A549 treated with GW870086 at 1 μM for 4 hours (cell line): ENCODE measurements at places on chromosomes 6 and 20. TPM values are rescaled to one million over a fixed set of nuclear protein-coding genes. Genes with fewer than 3 reads are reported as not detected.

Gene TREM1
- 0.22 to 0.48 TPM (median 0.32 TPM) in 4 of 5 replicates, not detected in the other for total RNA-seq

Gene MEI4
- not detected in 5 replicates for total RNA-seq

Gene PCED1A
- 19.5 to 28.3 TPM (median 26.1 TPM) in 5 replicates for total RNA-seq

Gene SYCP2
- total RNA-seq, result 0.27 to 0.53 TPM (median 0.33 TPM) in 5 replicates

Gene DNAAF9
- 4.9 to 6.8 TPM (median 5.7 TPM) in 5 replicates for total RNA-seq

Gene RRBP1
- total RNA-seq, result 126 to 154 TPM (median 144 TPM) in 5 replicates

Gene MANEA
- total RNA-seq, result 3.4 to 4.6 TPM (median 3.9 TPM) in 5 replicates
